WERI-Rb-1 (cell line): ENCODE measurements at places on chromosomes 1 and 21.

- no peak for DNase-seq
These were observed 615.2 kb downstream of the MATN1 start for GRCh38 chr1:30108186-30108585.

DNA sequence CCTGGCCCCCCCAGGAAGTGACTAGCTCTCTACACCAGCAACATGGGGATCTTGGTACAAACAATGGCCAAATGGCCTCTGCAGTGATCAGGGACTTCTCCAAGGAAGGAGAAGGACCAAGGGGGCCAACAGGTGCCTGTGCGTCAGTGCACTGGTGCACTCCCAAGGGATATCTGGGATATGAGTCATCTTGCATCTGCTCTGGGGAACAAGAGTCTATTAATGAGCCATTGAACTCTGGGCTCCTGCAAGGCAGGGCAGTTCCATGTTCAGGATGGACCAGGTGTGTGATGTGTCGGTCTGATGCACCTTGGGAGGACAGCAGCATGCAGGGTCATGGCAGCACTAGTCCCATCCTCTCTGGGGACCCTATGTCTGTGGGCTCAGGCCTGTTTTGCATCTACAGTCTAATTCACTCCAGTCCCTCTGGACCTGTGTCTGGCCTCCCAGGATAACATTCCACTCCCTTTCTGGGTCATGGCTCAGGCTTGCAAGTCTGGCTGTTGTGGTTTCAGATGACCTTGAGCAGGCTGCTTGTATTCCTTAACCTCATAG is 125.3 kb downstream of the TRABD2B start:
- DNase-seq = no peak

GRCh38 chr1:39116860-39117728 is 87.4 kb upstream of the MACF1 start:
- DNase-seq = no peak

DNA sequence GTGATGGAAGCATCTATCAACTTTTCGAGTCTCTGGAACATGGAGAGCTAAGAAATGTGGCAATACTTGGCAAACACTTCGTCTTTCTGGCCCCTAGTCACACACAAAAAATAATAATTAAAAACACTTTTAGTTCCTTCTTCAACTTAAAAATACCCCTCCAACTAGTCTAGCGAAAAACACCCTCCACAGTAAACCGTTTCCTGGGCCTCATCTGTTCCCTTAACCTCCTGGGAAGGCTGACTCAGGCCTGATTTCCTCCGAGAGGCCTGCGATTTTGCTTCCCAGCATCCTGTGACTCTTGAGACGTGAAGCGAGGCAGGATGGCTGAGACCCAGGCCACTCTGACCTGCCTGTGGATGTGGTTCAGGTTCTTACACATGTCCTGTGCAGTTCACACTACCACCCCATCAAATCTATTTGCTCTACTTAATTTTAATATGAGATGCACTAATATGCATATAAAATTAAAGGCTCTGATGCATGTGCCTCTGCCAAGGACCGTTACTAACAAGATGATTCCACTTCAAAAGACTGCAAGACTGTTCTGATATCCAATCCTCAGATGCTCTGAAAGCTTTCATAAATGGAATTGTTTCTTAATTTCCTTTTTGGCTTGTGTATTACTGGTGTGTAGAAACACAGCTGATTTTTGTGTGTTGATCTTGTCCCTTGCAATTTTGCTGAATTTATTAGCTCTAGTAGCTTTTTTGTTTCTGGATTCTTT is 3.5 kb downstream of the NAV1 start:
- DNase-seq = no peak

DNA sequence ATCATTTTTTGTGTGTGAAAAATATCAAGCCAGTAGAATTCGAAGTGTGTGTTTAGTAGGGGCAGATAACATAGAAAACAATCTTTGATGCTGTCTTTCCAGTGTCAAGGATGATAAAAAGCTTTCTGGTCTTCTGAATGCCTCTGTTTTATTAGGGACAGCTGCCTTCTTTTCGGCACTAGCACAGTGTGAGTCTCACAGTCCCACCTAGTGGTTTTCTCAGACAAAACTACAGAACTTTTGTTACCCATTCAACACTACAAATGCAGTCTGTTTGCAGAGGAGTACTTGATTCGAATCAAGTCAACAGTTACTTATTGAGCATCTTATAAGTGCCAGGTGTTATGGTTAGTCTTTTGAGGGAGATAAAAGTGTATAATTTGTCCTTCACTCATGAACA is 30.6 kb upstream of the MCOLN3 start:
- no peak for DNase-seq

DNA sequence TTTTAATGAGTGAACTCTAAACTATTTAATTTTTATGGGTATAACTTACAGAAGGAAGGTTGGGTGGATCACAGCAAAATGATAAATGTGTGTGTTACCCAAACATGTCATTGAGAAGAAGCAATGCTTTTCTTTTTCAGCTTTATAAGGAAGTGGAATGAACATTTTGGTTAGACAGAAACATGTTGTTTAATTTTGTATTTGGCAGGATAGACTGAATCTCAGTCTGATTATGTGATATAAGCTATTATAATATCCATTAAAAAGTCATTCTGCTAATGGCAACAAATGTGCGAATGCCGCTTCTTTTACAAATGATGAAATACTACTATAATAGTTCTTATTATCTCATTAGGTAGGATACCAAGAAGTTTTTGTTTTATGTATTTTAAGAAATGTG is 281.9 kb upstream of the ZRANB2 start:
- DNase-seq = no peak

DNA sequence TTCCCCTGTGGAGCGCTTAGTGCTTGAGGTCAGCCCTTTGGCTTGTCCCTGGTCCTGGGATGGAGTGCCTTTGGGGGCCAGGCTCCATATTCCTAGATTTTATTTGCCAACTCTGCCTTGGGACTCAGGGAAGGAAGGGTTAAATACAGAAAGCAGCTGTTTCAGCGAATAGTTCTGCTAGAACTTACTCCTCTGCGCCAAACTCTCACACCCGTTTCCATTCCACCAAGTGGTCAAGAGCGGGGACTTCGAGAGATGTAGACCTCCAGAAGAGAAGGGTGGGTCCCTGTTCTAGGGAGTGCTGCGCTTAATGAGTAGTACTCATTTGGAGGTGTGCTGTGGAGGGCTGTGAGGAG is 704 bp upstream of the TOMM40L start:
- no peak for DNase-seq

- DNase-seq = peak; percentile 61
These were observed 75.4 kb downstream of the VWA5B1 start for GRCh38 chr1:20366056-20366462.

- no peak for DNase-seq
These were observed 692.1 kb upstream of the ZP4 start for GRCh38 chr1:238582816-238583215.

GRCh38 chr21:33401630-33401992 is 1.6 kb upstream of the IFNGR2 start:
- DNase-seq = no peak

DNA sequence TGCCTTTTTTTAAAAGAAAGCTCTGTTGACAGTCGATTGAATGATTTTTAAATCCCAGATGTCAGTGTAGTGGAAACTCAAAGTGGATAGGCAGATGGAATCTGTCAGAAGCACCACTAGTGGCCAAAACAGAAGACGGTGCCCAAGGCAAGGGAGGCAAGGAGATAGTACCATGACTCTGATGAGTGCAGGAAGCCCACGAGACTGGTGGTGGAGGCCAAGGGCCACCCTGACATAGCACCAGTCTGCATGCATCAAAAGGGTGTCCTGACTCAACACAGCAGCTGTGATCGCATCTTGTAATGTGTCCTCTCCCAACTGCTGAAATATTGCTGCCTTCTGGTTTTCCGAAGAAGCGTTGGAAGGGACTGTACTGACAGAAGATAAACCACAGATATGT is 124.1 kb upstream of the PAPPA2 start:
- DNase-seq = no peak

- peak; percentile 25 for DNase-seq
These were observed 20.7 kb downstream of the TDRD5 start for GRCh38 chr1:179612361-179612760.

DNA sequence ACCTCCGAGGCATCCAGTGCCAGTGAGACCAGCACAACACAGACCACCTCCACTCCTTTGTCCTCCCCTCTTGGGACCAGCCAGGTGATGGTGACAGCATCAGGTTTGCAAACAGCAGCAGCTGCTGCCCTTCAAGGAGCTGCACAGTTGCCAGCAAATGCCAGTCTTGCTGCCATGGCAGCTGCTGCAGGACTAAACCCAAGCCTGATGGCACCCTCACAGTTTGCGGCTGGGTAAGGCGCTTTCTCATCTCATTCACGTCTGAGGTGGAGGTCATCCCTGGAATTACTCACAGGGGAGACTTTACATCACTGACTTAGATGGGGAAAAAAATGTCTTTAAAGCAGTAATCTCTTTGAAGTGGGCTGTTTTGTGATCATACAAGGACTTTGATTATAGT is 106.3 kb downstream of the CD247 start:
- no peak for DNase-seq

DNA sequence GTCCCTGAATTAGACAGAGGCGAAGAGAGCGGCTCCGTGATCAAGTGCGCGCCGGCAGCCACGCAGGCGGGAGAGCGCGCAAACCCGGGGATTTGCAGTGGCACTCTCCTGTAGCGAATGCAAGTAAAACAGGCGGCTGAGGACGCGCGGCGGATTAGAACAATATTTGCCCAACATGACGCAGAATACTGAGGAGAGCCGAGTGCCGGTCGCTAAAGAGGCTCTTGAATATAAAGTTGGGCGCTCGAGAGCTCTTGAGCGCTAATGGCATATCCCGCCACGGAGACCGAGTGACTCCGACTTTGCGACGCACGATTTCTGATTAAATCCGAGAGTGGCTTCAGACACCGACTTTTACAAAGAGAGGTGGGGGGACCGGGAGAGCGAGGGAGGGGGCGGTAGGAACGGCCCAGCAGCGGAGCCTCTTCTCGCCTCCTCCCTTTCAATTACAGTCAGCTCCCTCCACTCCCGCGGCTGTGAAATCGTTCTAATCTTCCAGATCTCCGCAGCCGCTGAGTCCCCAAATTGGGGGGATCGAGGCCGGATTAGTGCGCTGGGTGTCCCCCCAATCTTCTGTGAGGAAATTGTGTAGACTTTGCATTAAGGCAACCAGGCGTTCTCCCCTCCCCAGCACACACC is 2.3 kb downstream of the PAX7 start:
- DNase-seq = peak; percentile 43
